T-helper 1 cell (primary cell): ENCODE measurements at places on chromosomes 3 and 15.
A peak's percentile ranks its signal among the peaks of the same experiment; 100 is the strongest.

DNA sequence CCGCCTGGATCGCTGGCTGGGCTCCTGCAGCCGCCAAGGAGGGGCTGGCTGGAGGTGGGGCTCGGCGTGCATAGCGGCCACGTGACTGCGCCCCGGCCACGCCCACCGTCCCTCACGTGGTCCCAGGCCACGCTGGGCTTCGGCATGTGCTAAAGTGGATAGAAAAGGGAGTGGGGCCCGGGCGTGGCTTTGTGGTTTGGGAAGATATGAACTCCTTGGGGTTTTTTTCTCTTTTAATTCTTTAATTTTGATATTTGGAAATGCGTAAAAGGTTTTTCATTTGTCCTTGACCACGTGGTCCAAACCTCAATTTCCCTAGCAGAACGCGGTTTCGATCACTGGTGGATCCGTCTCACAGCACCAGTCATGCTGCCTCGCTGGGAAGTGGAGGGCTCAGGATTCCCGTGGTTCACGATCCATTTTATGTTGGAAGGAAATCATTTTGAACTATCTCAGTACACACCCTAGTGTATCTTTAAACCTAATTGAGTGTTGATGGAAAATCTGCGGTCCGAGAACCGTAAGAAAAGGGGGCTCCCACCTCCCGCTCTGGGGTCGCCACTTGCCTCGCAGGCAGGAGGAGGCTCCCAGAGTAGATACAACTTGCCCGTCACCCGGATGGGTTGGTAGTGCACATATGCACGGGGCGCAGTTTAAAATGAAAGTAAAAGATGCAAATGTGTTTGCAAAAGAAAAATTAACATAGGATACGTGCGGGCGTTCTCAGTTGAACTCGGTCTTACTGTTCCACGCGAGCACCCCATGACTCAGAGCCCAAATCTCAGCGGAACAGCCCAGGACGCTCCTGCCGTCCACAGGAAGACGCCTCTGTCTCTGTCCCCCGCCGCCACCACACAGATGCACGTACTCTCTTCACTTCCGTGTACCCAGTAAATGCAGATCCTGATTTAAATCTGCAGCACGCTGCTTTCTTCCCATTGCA is 141.9 kb downstream of the PGPEP1L start:
- peak; percentile 48 for DNase-seq

- DNase-seq: no peak
Observed at GRCh38 chr15:74343127-74343796, 24.2 kb downstream of the CYP11A1 start.

GRCh38 chr15:99584081-99584600 is 18.4 kb downstream of the MEF2A start:
- no peak for DNase-seq

- no peak for DNase-seq
Observed at GRCh38 chr3:134146666-134147065, 104.0 kb downstream of the RYK start.

- no peak for DNase-seq
Observed at GRCh38 chr3:33882296-33882695, 83.9 kb downstream of the PDCD6IP start.

- DNase-seq: no peak
Observed at GRCh38 chr3:73727117-73727821, 102.5 kb upstream of the PDZRN3 start.

GRCh38 chr3:41159588-41160189 is 39.6 kb upstream of the CTNNB1 start:
- no peak for DNase-seq

DNA sequence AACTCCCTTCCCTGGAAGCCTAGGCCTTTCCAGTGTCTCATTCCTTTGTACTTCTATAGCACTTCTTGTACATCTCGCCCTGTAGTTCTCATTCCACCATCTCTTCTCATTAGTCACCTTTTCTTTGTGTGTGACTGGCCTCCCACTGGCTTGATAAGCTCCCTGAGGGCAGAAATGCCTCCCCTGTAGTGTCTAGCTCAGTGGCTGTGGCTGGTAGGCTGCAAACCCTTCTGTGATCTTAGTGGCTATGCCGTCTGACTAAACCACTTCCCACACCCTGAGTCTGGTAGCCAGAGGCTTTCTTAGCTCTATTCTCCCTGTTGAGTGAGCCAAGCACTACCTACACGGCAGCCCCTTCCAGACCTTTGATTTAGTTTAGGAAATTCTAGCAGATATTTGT is 24.4 kb upstream of the TNFAIP8L3 start:
- no peak for DNase-seq
